ENCODE measurements at places on chromosomes 12 and 14.

- DNase-seq, result no peak
These were observed 15.5 kb upstream of the NTN4 start for GRCh38 chr12:95805864-95806671.

DNA sequence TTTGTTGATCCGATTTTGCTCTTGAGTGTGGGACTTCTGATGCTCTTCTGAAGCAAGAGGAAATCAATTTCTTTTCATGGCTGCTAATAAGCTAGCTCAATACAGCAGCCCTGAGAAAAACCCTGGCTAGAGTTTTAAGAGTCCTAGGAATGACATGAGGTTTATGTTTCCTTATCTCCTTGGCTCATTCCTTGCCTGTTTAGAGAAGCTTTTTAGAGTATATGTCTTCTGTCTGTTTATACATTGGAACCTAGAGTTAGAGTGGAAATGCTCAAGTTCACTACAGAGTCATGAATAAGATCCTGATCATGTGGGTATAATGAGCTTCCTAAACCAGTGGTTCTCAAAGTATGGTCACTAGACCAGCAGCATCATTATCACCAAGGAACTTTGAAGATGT is 34.5 kb downstream of the SMOC1 start:
- DNase-seq, result no peak

- no peak for DNase-seq
These were observed 250.5 kb downstream of the DPF3 start for GRCh38 chr14:72643317-72643801.

- DNase-seq, result no peak
These were observed 128.5 kb downstream of the KCNK10 start for GRCh38 chr14:88194531-88194930.

DNA sequence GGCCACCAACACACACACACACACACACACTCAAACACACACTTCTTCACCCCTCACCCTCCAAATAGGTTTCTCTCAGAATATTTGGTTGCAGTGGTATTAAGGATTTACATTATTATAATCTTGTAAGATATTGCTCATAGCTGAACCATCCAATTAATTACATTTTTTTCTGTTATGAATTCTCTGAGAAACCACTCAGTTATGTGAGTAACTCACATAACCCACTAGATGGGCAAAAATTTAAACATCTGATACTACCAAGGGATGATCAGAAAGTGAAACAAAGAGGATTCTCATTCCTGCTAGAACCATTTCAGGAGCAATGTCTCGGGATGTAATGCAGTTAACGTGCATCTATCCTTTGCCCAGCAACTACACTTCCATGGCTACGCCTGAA is 31.6 kb downstream of the TMTC1 start:
- no peak for DNase-seq

DNA sequence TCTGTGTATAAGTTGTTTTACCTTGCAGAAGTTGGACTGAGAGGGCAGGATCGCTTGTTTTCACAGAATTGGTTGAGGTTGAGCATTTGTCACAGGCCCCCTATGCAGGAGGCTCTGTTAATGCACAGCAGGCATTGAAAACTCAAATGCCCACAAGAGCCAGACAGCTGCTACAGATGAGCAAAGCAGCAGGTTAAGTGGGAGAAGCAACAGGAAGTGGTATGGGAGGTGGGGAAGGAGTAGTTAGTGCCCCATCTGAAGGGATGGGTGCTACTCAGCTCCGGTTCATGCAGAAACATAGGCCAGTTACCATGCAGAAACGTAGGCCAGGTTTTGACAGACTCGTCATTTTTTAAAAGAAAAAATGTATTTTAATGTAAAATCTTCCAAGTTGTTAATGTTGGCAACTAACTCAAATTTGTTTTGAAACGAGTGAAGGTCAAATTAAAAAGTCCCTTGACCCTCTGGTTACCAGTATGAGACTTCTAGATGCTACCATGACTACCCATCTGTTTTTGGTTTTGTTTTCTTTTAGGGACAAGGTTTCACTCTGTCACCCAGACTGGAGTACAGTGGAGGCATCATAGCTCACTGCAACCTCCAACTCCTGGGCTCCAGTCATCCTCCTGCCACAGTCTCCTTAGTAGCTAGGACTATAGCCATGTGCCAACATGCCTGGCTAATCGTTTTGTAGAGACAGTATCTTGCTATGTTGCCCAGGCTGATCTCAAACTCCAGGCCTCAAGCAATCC is 84.7 kb upstream of the FRMD6 start:
- no peak for DNase-seq
